ENCODE measurements at places on chromosomes 7 and 10.
A peak's percentile ranks its signal among the peaks of the same experiment; 100 is the strongest.

GRCh38 chr7:69678494-69679187 lies 80.4 kb downstream of the AUTS2 start:
- no peak for DNase-seq

DNA sequence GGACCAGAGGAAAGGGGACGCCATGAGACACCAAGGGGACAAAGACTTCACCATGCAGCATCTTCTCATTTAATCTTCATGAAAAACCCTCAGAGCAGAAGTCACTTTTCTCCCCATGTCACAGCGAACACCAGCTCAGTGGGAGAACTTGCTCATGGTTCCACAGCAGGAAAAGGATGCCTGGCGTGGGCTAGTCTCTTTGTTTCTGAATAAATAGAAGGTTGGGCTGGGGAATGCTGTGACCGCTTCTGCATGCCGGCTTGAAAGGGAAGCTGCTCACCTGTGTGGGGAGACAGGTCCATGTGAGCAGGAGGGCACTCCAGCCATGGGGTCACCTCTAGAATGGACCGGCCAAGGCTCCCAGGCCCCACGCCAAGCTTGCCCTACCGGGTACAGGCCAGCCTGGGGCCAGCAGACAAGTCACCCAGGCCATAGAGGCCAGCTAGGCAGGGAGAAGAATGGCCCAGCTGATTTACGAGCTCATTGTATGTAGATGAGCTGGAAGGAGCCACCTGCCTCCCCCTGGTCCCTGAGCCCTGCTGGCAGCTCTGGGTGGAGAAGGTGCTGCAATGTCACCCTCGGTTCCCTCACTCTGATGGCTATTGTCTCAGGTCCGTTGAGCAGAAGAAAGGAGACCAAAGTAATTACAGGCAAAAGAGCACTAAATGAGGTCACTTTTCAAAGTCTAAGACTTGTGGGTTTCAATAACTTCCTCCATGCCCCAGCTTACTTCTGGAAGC lies 82.0 kb upstream of the PDZD8 start:
- DNase-seq, result peak; percentile 25

DNA sequence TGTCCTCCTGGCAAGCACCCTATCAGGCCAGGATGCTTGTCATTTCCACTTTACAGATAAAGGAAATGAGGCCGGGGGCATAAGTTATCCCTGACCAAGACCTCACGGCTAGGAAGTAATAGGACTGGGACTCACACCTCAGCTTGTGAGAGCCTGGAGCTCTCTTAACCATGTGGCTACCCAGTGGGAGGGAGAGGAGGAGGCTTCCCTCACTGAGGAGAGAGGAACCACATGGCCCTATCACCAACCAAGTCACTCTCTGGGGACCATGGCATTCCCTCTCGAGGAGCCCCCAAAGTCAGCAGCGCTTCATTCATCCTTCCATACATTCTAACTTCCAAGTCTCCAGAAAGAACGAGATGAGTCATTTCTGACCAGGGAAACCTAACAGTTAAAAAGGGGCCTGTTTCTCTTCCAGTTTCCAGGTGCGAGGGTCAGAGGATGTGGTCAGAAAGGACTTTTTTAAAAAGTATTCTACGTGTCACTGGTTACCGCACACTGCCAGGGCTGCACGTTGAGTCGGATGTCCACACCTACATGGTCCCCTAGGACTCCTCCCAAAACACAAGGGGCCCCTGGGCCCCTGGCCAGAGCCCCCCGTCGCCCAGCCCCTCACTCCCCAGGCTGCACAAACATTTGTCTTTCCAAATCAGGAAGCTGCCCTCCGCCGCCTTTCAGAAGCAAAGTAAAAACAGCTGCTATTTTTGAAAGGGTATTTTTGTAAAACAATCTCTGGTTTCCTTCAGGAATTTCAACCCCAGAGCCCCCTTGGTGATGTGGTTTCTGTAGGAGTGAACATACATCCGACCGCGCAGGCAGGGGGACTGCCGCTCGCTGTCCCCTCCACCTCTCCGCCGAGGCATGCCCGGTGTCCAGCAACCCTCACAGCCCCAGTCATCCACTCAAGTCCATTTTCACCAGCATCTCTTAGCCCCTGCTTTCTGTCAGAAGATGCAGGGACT lies 128.2 kb upstream of the CHST15 start:
- DNase-seq, result peak; percentile 45

GRCh38 chr7:44286618-44287487 lies 38.5 kb downstream of the CAMK2B start:
- DNase-seq, result no peak

- no peak for DNase-seq
Observed at GRCh38 chr10:48982584-48982983, 42.9 kb upstream of the LRRC18 start.

DNA sequence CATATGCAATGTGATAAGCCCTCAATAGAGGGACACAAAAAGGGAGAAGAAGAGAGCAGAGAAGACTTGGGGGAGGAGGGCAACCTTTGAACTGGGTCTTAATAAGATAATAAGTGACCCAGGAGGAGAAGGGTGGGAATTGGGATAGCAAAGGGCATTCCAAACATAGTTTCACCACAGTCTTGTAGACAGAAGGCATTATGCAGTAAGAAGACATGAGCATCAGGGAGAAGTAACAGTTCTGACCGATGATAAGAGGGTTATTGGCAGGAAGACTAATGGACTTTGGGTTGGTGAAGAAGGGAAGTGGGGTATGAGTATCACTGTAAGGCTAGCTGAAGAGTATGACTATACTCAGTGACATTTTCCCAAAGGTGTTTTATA lies 63.6 kb downstream of the TES start:
- no peak for DNase-seq

DNA sequence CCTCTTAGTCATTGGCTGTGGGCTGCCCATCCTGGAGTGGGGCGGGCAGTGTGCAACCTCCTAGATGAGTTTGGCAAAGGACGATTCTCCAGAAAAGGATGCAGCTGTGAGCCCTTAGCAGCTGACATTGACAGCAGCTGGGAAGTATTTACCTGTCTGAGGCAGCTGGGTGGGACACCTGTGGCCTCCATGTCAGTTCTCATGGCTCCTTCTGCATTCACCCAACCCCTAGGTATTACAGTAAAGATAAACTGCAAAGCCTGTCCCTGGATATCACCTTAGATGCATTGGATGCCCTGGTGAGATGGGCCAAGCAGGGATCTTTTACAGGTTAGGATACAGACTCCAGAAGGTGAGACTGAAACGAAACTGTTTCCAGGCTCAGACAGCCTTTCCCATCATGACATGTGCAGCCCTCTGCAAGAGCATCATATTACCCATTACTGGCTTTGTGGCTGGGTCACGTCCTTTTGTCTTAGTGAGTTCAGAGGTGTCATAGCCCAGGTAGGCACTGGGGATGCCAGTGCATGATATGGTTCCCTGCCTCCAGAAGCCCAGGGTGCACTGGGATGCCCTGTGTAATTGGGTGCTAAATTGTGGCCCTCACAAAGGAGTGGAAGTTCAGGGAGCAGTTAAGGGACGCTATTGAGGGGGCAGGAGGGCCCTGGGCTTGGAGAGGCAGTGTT lies 28.9 kb downstream of the MINDY4 start:
- no peak for DNase-seq

- no peak for DNase-seq
Observed at GRCh38 chr7:1523844-1524243, 6.7 kb upstream of the MAFK start.

DNA sequence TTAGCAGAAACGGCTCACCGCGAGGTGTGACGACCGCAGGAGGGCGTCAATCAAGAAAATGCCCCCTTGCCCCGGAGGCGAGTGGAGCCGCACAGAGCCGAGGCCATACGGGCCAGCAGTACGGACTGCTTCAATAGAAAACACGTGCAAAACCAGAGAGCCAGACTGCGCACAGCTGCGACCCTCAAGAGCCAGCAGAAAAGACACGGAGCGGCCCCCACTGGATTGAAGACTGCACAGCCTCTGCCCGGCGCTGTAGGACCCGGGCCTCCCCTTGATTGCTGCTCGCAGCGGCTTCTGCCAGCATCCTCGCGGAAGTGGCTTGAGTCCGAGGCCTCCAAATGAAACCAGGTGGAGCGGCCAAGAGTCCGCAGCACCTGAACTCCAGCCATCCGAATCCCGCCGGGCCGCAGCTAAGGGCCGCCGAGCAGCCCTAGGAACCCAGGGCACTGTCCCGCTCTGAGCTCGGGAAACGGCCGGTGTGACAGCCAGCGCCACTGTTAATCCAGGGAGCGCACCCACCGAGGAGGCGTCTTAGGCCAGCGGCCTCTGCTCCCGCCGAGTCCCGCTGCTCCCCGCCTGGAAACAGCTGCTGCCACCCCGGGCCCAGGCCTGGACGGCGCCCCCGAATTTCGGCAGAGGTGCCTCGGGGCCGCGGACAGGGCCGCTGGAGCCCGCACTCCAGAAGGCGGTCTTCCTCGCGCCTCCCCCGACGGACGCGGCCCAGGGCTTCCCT lies 660 bp upstream of the HHEX start:
- peak; percentile 71 for DNase-seq

- DNase-seq, result no peak
Observed at GRCh38 chr7:50591480-50592438, 26.6 kb upstream of the DDC start.

DNA sequence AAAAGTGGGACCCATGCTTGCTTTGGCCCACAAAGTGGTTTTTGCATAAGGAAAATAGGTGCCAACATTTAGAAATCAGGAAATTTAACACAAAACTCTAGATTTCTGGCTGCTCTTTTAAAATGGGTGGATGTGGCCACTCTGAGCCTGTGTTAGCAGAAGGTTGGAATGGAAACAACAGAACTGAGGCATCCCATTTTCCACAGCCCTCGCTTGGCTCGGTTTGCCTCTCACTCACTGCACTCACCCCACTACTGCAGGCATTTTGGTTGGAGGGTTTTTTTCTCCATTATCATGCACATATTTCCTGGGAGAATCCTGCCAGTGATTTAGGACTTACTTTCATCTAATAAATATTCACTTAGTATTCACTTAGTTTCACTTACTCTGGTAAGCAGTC lies 178.9 kb downstream of the BICC1 start:
- no peak for DNase-seq

GRCh38 chr10:59907918-59908807 lies 1.8 kb upstream of the CCDC6 start:
- peak; percentile 83 for DNase-seq

DNA sequence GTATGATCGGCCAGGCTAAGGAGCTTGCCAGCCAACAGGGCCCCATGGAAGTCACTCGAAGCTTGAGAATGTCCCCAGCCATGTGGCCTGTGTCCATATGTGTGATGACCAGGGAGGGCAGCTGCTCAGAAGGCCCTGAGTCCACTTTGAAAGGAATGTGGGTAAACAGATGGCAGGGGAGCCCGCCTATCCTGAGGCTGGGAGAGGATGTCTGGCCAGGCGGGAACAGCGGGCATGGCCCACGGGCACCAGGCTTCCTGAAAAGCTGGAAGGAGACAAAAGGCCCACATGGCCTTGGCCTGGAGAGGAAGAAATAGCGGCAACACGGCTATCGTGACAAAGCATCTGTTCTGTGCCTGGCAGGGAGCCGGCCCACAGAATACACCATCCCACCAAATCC lies 137.9 kb upstream of the PPIF start:
- no peak for DNase-seq

DNA sequence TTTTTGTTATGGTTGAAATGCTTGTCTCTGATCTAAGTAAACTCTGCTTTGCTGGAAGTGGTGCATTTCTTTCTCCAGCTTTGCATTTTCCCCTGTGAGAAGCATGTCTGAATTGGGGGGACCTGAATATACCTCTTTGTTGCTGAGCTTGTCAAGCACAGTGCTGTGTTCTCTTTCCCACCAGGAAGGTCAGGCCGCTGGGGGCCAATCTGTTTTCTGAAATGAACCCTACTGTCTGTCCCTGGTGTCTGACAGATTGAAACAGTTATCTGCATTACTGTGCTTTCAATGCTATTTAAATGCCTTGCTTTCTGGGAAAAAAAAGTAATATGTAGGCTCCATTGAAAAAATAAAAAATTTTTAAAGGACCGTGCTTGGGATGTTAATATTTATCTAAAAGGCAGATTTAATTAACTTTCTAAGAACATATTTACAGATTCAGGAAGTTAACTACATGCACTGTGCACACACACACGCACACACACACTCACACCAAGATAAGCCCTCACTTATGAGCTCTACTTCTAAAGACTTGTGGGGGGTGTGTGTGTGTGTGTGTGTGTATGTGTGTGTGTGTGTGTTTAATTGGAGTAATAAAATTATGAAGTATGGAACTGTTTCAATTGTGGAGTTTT lies 127.0 kb upstream of the FZD1 start:
- DNase-seq, result no peak

DNA sequence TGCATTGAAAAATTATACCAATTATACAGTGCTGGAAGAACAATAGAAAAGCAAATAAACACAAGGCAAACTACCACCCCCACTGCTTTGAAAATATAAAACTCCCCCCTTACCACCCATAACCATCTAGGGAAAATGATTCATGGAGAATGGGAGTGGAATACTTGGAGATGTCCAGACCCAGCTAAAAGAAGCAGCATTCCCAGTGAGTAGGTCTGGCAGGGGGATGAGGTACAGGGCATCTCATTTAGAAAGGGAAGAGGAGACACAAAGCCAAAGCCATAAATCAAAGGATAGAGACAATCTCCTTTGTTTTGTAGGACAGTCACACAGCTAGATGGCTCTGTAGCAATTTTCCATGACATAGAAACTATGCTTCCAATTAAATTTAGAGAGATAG lies 36.0 kb upstream of the DGKI start:
- DNase-seq, result peak; percentile 50

GRCh38 chr7:128097211-128097731 lies 66.0 kb upstream of the LRRC4 start:
- DNase-seq, result no peak

- no peak for DNase-seq
Observed at GRCh38 chr7:87507446-87507845, 32.0 kb upstream of the ABCB4 start.

DNA sequence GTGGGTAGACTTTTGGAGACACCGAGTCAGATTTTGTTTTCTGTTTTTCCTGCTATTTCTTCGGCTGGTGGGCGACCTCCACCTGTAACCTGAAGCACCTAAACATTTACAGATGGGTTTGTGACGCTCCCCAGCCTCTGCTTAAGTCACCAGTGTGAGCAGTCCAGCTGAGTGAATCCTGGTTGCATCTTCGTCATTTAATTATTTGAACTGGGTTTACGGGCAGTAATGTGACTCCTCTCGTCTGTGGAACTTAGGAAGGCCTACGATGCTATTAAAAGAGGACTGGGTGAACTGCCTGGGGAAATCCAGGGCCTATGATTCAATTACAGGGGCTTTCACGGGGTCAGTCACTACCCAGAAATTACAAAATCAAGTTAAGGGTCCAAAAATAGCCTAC lies 52.5 kb downstream of the WNT2 start:
- no peak for DNase-seq

GRCh38 chr7:148058753-148059152 lies 531.8 kb upstream of the C7orf33 start:
- DNase-seq, result no peak

- no peak for DNase-seq
Observed at GRCh38 chr7:50475340-50475739, 25.2 kb upstream of the FIGNL1 start.

- DNase-seq, result no peak
Observed at GRCh38 chr7:2092279-2092678, 140.5 kb downstream of the MAD1L1 start.

DNA sequence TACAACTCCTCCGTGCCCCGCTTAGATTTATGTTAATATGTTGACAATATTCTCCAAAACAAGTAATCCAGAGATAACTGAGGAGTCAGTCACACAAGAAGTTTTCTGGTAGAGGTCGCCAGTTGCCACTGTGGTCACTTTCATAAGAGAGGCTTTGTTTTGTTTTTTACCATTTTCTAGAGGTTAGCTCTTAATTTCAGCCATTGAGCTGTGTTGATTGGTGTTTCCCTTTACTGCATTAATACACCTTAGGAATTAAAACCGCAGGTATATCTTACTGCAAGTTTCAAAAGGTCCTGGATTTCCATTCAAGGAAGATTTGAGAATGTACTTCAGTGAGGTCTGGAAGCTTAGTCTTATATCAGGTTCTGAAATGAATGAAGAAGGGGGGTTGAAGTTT lies 3.5 kb downstream of the BMI1 start:
- no peak for DNase-seq

All from dermis blood vessel endothelial cell (primary cell).